ENCODE measurements at places on chromosomes 16 and 17. TPM values are rescaled to one million over a fixed set of nuclear protein-coding genes. Genes with fewer than 3 reads are reported as not detected.

GRCh38 chr16:65117811-65118448, 3.9 kb downstream of the CDH11 start:
- DNase-seq: peak; percentile 78

DNA sequence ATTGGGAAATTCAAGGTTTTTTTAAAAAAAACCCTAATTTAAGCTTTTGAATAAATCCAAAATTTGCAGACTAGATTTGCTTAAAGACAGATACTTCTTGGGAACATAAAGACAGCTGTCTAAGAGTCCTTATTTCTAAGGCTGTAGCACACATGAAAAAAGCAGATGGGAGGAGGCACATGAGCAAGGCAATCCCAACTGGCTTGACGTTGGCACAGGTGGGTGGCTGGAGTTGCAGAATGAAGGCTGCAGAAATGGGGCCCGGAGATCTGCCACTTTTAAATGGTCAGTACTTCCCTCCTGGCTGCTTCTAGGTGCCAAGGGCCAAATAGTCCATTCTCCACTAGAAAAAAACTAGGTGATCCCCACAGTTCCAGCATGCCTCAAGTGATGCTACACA, 4.4 kb downstream of the KIAA0753 start:
- DNase-seq: no peak

GRCh38 chr16:3623642-3624041, 12.2 kb upstream of the SLX4 start:
- no peak for DNase-seq

DNA sequence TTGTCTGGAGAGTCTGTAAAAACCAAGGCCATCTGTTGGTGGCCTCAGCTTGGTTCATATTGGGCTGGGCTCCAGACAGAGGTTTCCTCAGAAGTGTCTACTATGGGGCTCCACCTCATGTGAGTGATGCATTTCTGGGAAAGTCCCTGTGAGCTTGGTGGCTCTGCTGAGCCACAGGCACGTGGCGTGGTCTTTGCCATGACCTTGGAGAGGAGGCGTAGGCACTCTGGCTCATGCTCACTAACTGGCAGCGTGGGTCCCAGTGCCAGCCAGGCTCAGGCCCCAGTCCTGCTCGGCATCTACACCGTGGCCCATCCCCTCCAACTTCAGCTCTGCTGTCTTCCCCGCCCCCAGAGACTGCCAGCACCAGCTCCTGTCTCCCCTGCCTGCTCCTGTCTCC, 10.7 kb upstream of the SMTNL2 start:
- DNase-seq: peak; percentile 68

GRCh38 chr16:871562-872345, 71.2 kb upstream of the GNG13 start:
- DNase-seq: no peak

- no peak for DNase-seq
Observed at GRCh38 chr17:72995008-72995656, 97.4 kb downstream of the SLC39A11 start.

Gene KRTAP2-2
- not detected for total RNA-seq

Gene C16orf54
- 0.11 TPM for total RNA-seq

- DNase-seq: no peak
Observed at GRCh38 chr16:89084814-89085612, 8.6 kb upstream of the ACSF3 start.

DNA sequence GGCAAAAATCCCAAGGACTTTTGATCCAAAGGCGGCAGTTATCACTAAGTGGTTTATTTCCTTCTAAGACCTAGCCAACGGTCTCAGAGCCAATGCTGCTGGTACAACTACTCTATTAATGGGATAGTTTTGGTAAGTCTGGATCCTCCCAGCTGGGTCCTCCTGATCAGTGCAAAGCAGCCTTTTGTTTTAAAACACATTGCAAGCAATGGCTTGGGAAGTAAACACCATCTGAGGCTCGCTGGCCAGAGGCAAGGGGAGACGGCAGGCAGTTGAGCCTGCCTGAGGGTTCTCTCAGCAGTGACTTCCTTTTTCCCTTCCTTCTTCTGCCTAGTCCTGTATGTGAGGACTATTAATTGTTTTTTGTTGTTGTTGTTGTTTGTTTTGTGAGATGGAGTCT, 1.6 kb upstream of the SLC5A10 start:
- DNase-seq: no peak

DNA sequence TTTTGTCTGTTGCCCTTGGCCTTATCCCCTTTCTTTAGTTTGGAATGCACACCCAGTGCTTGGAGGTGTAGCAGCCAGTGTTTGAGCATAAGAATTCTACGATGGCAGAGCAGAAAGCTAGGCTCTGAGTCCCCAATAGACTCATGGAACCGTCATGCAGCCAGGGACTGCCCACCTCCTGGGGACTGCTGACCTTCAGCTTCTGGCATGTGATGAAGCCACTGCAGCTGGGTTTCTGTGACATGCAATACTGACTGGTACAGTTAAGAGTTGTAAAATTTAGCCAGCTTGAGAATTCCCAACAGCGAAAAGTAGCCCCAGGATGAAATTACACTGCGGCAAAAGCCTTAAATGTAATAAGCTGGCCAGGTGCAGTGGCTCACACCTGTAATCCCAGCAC, 9.0 kb upstream of the MAP3K14 start:
- no peak for DNase-seq

DNA sequence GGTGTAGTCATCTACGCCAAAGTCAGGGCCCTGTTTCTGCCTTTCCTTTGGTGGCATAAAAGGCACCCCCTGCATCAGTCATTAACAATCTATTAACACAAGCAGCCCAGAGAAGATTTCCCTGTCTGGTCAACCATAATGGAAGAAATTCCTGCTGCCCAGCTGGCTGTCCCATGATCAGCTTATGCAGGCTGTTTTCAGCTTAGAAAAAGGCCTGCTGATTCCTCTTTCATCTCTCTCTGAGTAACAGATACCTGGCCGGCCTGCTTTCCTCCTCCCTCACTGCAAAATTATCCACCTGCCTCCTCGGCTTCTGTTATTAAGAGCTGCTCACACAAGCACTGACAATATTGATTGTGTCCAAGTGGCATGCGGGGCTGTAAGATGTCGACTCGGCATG, 70.3 kb upstream of the MMP2 start:
- no peak for DNase-seq

- DNase-seq: no peak
Observed at GRCh38 chr17:62693616-62694409, 66.3 kb downstream of the MRC2 start.

DNA sequence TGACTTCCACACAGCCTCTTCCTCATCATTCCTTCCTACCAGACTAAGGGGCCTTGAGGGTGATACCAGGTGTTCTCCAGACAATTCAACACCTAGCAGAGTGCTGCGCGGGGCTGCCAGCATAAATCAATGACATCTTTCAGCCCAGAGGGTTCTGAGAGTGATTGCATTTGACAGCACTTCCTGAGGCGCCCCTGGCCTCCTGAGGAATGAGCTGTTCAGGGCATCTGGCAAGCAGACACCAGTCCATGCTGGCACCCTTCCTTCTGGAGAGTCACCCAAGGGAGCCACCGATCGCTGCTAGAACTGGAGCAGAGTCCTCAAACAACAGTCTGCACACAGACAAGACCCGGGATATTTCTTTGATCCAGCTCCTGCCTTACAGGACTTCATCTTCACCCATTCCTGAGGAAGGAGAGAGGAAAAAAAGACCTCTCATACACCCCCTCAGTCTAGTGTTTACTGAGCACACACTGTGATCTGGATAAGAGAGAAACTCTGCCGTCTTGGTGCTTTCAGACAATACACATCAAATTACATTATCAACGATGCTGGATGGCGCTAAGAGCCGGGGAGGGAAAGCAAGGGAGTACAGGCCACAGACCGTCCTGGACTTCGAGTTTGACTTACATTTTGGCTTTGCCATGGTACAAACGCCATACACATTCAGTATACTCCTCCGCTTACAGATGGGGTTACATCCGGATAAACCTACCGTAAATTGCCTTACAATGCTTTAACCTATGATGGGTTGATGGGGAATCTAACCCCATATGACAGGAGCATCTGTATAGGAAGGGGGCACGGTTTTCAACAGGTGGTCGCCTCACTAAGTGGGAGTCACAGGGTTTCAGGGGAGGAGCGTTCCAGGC, 23.0 kb downstream of the NPTX1 start:
- DNase-seq: no peak

Gene CASKIN1
- not detected for total RNA-seq

GRCh38 chr17:320139-320538, 32.5 kb downstream of the RPH3AL start:
- no peak for DNase-seq

Gene C16orf74
- 17.8 TPM for total RNA-seq

Gene KRTAP9-2
- not detected for total RNA-seq

DNA sequence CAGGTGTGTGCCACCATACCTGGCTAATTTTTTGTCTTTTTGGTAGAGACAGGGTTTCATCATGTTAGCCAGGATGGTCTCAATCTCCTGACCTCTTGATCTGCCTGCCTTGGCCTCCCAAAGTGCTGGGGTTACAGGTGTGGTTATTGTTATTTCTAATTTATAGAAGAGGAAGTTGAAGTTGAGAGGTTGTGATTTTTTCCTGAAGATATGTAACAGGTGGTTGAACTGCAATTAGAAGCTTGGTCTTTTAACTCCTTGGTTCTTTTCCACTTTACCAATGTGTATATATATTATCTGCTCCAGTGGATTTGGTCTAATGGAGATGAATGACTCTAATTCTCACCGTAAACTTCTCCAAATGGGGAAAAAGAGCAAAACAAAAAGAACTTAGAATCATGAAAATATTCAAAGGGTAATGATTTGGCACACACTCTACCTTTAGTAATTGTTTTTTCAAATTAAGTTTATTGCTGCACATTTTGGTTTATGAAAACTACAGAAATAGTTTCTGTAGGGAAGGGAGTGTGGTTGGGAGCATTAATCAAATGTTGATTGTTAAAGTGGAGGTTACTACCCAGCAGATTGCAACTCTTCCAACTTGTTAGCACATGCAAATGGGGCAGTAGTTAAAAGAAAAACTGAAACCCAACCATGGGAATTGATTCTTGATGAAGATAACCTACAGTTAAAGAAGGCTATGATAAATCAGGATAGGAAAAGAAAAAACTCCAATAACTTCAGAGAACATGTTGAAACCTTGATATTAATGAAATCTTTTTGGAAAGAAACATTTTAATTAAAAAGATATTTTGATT, 1.8 kb upstream of the KRT10 start:
- no peak for DNase-seq

- DNase-seq: no peak
Observed at GRCh38 chr16:70402916-70403659, 35.8 kb downstream of the ST3GAL2 start.

Gene TM4SF5
- total RNA-seq: not detected

Gene NFATC2IP
- 19.7 TPM for total RNA-seq

DNA sequence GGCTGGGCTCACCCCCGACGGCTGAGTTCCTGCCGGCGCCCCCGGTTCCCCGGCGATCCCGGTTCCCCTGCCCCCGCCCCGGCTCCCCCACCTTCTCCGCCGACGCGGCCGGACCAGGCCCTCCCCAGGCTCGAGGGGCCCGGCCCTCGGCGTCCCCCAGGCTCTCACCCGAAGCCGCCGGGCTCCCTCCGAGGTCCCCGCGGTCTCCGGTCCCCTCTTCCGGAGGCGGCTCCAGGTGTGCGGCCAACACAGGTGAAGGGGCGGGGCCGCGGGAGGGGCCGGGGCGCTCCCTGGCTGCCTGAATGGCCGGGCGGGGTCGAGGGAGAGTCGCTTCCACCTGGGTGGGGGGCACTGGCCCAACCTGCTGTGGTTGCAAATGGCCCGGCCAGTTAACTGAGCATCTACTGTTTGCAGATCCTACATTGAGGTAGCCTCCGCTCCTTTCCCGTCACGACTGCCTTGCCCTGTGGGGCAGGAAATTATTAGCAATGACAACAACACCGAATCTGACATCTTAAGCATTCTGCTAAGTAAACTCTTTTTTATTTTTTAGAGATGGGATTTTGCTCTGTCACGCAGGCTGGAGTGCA, at the start of gene BICDL2:
Gene BICDL2 (minus strand): TSS at position 219 of the 590 bp plus-strand sequence. CDS start 1,448 bp downstream, outside the sequence.
- DNase-seq: no peak

GRCh38 chr16:4612977-4613635, 1.6 kb downstream of the UBALD1 start:
- DNase-seq: no peak

DNA sequence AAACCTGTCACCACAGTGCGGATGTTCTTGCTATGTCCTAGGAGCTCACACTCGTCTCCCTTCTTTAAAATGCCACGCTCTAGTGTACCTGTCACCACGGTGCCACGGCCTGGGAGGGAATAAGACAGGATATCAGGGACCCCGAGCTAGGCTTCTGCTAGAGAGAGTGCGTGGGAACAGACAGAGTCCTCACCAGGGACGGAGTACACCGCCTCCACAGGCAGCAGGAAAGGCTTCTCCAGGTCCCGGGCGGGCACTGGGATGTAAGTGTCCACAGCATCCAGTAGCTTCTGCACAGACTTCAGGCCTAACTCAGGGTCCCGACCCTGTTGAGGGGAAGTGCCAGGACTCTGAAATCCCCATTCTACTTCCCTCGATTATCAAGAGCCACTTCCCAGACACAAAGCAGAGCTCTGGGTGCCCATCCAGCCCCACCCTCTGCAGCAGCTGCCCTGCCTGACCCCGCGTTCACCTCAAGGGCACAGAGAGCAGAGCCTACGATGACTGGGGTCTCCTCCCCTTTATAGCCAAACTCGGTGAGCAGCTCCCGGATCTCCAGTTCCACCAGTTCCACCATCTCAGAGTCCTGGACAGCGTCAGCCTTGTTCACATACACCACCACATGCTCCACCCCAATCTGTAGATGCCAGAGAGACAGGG, 1.8 kb downstream of the TUFM start:
- no peak for DNase-seq

Gene MYH13
- total RNA-seq: under 0.01 TPM

Gene CDH1
- total RNA-seq: under 0.01 TPM

Gene AIPL1
- total RNA-seq: not detected

DNA sequence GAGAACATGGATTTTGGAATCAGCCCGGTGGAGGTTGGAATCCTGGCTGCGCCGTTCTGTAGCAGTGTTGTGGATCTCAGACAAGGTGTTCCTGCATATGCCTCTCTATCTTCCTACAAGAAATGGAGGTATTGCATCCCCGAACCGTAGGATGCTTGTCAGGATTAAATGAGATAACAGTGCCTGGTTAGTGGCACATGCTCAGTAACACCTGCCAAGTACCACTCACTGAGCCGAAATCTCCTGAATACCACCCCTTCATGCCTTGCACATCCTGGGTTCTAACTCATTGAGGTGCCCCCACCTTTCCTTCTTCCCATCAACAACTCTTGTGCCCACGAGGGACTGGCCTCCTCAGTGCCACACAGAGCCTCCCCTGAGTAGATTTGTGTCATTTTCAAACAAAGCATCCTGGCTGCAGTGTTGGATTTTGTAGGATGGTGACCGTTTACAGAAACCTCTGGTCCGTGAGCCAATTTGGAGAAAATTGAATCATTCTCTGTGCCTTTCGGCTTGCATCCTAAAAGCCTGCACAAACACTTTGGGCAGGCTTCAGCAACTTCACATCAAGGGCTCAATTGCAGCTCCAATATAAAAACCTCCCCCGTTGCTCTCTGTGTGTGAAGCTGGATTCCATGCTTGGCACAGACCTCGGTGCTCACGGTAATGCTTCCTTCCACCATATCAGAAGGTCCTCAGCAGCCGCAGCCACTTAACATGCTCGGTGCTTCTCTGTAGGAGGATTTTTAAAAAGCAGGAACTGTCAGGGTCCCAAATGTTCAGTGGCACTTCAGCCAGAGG, 84.2 kb downstream of the WWOX start:
- DNase-seq: peak; percentile 32

Gene CDRT15L2
- not detected for total RNA-seq
